ENCODE measurements at places on chromosomes 5 and 9.

- no peak for DNase-seq
Measured at GRCh38 chr9:135326141-135326540, 153.4 kb upstream of the PPP1R26 start.

GRCh38 chr9:93262537-93263310, 78.8 kb downstream of the WNK2 start:
- no peak for DNase-seq

DNA sequence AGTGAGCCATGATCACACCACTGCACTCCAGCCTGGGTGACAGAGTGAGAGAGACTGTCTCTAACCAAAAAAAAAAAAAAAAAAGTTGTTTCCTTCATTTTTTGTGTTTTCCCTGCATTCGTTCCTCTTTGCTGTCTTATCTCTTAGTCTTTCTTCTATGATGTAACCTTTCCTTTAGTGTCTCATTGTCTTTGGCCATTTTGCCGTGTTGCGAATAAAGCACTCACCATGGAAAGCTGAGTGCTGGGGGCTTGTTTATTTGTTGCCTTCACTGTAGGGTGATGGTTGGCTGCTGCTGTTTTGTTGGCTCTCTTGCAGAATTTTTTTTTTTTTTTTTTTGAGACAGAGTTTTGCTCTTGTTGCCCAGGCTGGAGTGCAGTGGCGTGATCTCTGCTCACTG, 7.7 kb downstream of the EHMT1 start:
- DNase-seq: peak; percentile 39

GRCh38 chr9:15182101-15182551, 124.9 kb downstream of the TTC39B start:
- no peak for DNase-seq

DNA sequence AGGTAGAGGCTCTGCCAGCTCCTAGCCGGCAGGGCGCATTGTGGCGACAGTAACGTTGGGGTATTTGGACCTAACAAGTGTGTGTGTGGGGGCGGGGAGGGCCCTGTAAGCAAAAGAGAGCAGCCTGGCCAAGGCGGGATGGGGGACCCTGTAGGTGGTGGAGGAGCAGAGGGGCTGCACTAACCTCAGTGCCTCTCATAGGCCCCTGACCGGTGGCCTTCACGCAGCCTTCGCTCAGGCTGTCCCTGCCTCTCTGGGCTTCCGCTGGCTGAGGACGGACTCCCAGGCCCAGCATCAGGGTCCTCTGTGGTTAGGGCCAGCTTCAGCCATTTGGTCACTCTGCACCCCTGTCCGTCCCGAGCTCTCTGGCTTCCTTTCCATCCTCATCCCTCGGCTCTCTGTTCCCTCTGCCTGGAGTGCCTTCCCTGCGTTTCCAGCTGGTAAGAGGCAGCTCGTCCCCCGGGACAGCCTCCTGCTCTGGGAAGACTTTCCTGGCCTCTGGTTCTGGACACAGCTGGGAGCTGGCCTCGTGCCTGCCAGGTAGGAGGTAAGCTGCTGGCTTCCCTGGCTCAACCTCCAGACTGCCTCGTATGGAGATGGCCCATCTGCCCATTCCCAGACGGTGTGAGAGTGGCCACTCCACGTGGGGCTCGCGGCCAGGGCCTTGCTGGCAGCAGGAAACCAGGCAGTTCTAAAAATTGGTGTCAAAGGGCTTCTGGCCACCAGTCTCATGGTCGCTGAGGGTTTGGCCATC, 39.3 kb upstream of the PHYKPL start:
- DNase-seq: no peak

GRCh38 chr9:120630333-120630732, 50.4 kb upstream of the CDK5RAP2 start:
- no peak for DNase-seq

- DNase-seq: no peak
Measured at GRCh38 chr5:91403438-91403837, 20.3 kb upstream of the ARRDC3 start.

DNA sequence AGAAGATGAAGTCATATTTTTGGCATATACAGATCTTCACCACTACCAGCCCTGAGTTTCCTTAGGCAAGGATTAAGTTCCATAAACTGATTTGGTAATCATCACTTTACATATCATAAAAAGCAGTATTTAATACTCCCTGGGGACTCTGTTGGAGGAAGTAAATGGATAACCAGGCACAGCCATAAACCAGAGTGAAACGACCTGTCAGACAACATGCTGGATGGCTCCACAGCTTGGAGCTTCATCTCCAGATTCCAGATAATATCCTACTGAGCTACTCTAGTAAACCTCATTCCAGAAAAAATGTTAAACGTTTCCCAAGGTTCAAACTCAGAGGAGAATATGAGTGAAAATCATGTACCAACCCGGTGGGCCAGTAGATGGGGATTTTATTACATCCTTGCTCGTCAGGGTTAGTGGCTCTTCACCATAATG, 109.2 kb downstream of the BASP1 start:
- DNase-seq: no peak

DNA sequence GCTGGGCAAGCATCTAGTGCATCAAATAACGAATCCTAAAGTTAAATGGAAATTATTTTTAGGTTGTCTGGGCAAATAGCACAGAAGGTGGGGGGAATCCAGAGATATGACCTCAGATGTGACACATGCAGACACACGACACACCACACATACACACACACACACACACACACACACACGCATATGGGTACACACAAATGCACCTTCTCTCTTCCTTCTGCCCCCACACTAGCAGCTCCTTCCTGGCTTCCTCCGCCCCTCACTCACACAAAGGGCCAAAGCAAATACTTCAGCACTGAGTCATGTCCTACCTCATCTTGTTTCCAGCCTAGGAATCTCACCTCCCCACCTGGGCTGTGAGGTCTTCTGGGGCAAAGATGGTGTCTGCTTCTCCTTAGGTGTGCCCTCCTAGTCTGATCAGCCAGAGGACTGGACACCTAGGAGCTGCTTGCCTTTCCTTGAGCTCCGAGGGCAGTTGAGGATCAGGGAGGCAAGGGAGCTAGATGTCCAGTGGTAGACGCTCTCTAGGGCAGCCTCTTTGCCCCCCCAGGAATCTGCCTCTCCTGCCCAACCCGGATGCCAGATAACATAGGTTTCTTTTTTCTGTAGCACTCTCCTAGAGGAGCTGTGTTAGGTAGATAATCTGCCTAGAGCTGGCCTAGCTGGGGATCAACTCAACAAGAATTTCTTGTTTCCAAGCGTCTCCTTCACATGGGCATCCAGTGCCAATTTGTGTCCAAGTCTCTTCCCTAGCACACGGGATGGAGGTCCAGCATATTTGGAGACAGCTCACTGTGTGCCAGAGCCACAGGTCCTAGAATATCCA, 14.3 kb upstream of the JADE2 start:
- no peak for DNase-seq

DNA sequence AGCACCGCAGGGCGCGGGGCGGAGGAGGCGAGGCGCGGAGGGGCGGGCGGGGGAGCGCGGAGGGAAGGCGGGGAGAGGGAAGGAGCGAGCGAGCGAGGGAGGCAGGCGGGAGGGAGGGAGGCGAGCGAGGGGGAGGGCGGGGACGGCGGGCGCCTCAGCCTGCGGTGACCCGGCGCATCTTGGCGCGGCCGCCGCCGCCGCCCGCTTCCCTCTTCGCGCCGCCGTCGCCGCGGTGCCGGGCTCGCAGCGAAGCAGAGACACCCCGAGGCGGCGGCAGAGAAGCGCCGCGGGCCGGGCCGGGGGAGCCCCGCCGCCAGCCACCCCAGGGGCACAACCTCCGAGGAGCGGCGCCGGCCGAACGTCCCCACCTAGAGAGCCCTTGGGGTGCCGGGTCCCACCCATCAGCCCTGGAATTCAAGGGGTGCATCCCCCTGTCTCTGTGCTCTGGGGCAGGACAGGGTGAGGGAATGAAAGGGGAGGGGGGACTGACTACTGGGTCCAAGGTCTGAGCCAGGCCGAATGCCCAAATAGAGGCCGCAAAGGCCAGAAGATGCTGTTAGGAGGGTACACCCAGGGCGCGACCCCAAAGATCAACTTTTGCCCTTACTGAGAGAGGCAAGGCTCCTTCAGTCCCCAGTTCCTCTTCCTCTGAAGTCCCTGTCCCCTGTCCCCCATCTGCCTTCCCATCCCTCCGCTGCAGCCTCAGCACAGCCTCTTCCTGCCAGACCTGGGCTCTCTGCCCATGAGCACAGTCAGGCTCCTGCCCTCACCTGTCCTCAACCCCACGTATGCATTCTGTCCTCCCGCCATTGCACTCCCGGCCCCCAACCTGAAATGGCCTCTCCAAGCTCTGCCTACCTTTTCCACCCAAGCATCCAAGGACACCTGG, at the start of gene ADAMTS2:
Gene ADAMTS2, minus strand, starts transcription at position 29 of the 889 bp plus-strand sequence. CDS start 133 bp downstream, outside the sequence.
- peak; percentile 45 for DNase-seq

- DNase-seq: no peak
Measured at GRCh38 chr9:127245637-127246164, 18.9 kb upstream of the GARNL3 start.

GRCh38 chr5:180470966-180471582, 23.1 kb upstream of the CNOT6 start:
- peak; percentile 25 for DNase-seq

GRCh38 chr5:160371294-160371693, 868 bp upstream of the C1QTNF2 start:
- DNase-seq: no peak

GRCh38 chr9:121344184-121344583, 25.9 kb downstream of the STOM start:
- no peak for DNase-seq

DNA sequence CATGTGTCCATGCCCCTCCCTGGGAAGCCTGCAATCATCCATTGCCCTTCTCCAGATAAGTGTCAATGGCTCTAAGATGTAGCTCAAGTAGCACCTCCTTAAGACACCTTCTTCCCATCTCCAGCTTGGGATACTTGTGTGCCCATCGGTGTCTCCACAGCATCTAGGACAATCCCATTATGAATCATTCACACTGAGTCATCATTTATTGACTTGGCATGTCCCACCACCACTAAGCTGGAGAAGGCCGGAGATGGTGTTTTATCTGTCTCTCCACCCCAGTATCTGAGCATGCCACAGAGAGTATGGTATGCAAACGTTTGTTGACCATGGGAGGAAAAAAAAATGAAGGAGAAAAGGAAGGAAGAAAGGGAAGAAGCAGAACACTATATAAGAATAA, 342.2 kb downstream of the TRIM32 start:
- no peak for DNase-seq

GRCh38 chr5:115616472-115616871, 9.4 kb downstream of the TMED7 start:
- DNase-seq: no peak

GRCh38 chr9:135990468-135991429, 29.6 kb upstream of the UBAC1 start:
- DNase-seq: no peak

- DNase-seq: no peak
Measured at GRCh38 chr5:124302533-124302932, 443.9 kb downstream of the ZNF608 start.

- DNase-seq: no peak
Measured at GRCh38 chr5:132435886-132436285, 54.7 kb downstream of the IRF1 start.

DNA sequence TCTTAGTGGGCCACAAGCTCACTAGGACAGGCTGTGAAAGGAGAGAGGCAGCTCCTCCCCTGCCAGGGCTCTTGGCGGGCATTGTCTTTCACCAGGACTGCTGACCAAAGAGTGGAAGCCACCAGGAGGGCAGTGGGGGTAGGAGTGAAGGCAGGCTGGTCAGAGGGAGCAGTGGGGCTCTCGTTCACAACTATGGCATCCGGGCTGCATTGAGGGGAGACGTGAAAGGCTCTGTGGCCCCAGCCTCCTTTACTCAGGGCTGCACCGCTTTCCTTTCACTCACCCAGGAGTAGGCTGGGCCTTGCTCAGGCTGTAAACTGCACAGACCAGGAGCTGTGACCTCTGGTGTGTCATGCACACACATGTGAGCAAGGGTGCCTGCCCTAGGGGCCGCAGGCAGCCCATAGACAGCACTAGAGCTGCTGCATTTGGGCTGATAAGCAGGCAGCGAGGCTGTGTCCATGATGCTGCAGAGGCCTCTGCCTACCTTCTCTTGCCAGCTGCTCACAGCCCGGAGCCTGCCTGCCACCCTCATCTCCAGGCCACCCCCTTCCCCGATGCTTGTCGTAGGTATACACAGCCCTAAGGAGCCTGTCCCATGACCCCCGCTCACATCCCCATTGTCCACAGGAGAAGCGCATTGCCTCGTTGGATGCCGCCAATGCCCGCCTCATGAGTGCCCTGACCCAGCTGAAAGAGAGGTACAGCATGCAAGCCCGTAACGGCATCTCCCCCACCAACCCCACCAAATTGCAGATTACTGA, 130.4 kb downstream of the DAB2IP start:
- DNase-seq: no peak

- DNase-seq: no peak
Measured at GRCh38 chr9:27457445-27457844, 66.6 kb upstream of the IFNK start.

GRCh38 chr5:115457571-115457970, 87.0 kb downstream of the FEM1C start:
- no peak for DNase-seq

DNA sequence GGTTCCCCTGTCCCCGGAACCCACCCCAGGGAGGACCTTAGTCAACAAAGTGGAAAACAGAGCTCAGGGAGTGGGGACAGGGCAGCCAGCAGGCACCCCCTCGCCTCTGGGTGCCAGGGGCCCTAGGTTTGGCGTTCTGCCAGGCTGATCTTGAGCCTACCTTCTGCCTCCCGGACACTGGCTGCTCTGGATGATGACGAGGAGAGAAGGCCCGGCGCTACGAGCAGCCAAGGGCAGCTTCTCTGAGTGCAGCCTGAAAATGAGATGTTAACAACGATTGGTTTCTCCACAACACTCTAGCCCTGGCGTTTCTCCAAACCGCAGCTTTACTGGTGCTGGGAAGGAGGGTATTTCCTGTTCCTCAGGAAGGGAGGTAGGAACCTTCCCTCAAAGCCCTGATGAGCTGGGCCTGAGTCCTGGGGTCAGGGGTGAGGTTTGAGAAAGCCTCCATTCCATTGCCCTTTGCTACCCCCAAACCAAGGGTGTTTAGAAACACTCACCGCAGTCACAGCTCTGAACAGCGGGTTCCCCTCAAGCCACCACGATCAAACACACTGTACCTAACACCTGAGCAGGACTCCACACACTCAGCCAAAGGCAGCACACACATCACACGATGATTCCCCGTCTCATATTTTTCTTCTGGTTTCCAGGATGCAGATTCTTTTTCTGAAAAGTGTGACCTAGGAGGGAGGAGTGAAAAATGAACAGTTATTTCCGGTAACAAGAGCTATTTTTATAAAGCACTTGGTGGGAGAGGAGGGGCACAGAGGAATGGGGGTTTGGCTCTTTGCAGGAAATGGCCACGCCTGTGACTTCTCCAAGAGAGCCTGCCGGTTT, at the start of gene STING1:
Gene STING1, minus strand, starts transcription at position 709 of the 840 bp plus-strand sequence. CDS start 1,054 bp downstream, outside the sequence.
- DNase-seq: peak; percentile 98

- DNase-seq: peak; percentile 40
Measured at GRCh38 chr9:107274953-107275422, 8.1 kb upstream of the RAD23B start.

DNA sequence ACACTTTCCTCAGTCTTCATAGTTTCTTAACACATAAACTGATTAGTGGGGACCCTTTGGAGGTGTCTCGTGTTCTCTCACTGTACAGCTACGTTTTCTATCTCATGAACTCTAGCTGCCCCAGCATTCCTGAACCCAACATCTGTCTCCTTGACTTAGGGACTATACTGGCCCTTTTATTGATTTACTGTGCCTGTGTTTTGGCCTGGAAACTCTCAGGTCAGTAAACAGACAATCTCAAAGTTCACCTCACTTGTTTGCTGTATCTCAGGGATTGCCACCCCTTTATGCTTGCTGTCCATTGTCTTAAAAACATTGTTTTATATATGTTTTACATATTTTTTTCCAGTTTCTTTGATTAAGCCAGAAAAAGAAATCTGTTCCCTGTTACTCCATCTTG, 222.8 kb downstream of the FAM170A start:
- DNase-seq: no peak

GRCh38 chr5:170523142-170523551, 19.3 kb downstream of the KCNIP1 start:
- no peak for DNase-seq

Measured in MV-4-11 (cell line).